ENCODE measurements at places on chromosomes 5 and 9.

DNA sequence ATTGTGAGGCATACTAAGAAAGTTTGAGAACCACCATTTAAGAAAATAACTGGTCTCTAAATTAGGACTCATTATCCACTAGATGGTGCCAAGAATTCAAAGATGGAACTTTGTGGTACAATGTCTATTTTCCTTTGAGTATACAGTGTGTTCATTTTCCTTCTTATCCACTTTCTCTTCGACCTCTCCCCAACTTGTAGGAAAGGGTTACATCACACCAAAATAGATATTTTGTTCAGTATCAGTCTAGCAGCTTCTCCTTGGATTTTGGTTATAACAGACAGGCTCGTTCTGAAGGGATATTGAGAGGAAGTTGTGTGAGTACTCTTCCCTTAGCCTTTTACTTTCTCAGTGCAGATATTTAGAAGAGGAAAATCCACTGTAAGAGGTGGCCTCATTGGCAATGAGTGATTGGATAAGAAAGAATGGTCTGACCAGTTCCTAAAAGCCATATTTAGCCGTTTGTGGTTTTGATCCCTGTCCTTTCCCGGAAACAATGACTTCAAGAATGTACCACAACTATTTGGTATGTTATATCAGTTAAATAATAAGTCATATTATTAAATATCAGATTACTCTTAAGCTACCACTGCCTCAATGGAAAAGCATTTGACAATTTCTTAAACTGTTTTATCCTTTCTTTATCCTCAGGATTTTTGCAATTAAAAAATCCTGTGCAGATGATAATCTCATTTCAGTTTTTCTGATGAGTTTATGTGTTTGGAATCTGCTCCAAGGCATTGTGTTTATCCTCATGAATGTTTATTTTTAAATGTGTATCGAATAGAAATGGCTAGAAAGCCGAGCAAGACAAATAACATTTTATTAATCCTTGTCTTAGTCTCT lies 69.0 kb upstream of the GRAMD2B start:
- DNase-seq, result peak; percentile 98

DNA sequence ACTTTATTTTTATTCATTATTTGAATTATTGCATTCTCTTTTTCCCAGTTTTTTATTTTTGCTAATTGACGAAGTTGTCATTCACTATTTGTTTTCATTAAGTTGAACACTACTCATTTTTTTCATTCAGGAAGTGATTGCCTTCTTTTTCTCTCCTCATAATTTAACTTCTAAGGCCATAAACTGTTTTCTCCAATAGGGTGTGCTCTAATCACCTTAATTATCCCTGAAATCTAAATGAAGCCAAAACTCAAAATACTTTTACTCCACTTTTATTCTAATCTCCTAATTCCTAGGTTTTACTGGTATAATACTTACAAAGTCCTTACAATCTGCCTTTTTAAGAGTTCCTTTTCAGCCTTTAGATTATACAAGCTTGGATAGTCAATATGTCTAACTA lies 2.9 kb upstream of the OR13C2 start:
- DNase-seq, result no peak

DNA sequence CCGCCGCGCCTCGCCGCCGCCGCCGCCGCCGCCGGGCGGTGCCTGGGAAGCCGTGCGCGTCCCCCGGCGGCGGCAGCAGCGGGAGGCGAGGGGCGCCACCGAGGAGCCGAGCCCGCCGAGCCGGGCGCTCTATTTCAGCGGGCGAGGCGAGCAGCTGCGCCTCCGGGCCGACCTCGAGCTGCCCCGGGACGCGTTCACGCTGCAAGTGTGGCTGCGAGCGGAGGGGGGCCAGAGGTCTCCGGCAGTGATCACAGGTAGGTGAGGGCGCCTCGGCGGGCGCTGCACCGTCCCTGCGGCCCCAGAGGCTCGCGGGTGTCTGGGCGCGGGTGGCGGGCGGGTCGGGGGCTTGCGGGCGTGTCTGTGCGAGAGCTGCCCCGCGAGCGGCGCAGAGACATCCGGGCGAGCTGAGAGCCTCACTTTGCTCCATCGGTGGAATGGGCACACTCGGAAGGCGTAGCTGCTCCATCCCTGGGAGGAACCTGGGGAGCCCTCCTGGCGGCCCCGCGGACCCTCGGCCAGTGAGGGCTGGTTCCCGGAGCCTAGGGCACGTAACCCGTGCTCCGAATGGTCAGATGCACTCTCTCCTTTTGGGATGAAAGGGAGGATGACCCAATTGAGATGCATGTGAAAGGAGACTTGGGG lies 864 bp downstream of the PAPPA start:
- peak; percentile 34 for DNase-seq

- no peak for DNase-seq
Measured at GRCh38 chr9:88075506-88075905, 62.8 kb downstream of the SPATA31C2 start.
